ENCODE measurements at places on chromosomes 3 and 15.
A peak's percentile ranks its signal among the peaks of the same experiment; 100 is the strongest.

GRCh38 chr3:72060447-72061034, 275.6 kb upstream of the PROK2 start:
- DNase-seq, result no peak

DNA sequence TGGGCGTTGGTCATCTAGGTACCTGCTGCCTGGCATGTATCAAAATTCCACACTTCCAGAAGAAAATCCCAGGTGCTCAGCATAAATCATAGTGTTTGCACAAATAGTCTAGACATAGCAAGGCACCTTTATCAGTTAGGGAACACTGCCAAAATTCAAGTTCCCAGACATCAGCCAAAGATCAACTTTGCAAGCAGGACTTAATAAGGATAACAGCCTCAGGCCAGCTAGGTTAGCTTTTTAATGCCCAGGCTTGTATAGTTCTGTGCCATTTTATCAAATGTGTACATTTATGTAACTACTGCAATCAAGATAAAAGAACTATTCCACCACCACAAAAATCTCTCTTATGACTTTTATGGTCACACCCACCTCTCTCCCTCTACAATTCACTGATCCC, 30.7 kb downstream of the DZIP3 start:
- no peak for DNase-seq

GRCh38 chr3:194340757-194341400, 10.2 kb downstream of the CPN2 start:
- DNase-seq, result no peak

DNA sequence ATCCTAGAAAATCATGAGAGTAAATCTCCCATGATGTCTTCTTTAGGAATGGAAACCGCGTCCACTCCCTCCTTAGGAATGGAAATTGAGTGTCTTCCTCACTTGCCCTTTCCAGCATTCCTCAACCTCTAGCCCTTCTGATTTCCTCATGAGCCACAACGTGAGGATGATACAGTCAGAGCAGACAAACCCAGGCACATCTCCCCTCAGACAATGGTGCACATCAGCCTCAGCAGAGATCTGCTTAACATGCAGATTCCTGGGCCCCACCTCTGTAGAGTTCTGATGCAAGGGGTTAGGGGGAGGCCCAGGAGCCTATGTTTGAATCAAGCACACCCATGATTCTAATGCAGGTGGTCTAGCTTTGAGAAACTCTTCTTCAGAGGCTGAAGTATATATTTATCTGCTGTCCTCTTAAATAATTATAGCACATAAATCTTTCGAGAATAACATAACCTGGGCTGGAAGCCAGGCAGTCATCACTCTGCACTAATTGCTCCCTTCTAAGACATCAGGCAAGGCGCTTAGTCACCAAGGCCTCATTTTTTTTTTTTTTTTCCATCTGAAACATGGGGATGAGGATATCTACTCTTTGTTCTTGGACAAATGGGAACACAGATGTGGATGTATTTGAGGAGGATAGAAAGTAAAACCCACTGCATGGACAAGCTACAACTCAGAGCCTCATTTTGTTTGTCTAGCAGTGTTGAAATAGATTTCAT, 81.7 kb downstream of the PRICKLE2 start:
- DNase-seq, result no peak

- no peak for DNase-seq
Observed at GRCh38 chr15:60620708-60621107, 141.8 kb upstream of the ICE2 start.

DNA sequence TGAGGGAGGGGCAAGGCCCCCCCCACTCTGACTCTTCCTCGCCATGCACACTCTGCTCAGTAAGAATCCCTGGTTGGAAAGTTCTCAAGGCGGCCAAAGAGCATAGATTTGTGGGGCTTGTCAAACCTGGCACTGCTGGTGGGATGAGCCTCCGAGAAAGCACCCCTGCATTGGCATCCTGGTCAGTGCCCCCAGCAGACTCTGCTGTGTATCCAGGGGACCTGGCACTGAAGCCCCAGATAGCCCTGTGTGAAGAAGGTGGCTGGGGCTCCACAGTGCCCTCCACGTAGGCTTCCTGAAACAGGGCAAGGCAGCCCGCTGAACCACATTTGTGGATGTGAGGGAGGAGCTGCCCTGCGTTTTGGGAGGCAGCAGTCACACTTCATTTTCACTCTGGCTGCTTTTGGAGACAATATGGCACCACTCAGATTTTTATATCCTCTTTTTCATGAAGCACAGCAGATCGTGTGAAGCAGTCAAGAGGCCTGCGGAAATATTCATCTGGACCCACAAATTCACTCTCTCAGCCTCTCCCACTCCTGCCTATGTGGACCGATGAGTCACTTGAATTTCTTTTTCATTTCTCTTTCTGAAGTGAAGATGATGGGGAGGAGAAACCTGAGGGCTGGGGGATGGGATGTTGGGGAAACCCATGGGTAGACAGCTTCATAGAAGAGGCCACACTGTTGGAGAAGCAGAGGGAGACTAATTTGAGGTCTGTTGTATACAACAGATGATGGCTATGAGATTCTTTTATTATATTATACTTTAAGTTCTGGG, 88.7 kb upstream of the BCL6 start:
- no peak for DNase-seq

DNA sequence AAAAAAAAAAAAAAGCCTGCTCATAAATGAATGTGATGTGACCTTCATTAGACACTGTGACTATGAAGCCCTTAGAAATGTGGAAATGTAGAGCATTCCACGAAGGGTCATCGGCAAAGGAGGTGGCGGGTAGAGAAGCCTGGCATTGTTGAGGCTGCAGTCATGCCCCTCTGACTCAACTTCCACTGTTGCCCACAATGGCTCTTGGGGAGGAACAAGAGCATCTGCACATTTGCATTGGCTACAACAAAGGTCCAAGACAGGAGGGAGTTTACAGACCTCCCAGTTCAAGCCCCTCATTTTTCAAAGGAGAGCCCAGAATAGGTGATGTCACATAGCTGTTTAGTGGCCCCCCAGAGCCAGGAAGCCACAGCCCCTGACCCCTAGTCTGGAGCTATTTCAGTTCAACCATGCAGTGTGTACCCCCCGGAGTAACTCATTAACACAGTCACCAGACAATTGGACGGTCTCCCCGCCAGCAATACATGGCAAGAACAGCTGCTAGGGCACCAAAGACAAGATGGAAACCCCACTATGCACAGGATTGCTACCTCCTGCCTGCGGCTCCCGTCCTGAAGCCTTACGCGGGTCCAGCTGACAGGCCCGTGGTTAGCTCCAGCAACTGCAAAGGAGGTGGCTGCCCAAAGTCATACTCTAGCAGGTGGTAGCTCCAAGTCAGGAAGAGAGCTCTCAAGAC, 56.2 kb downstream of the SH3BP5 start:
- no peak for DNase-seq

- DNase-seq, result no peak
Observed at GRCh38 chr3:183494341-183494740, 61.2 kb downstream of the KLHL6 start.

DNA sequence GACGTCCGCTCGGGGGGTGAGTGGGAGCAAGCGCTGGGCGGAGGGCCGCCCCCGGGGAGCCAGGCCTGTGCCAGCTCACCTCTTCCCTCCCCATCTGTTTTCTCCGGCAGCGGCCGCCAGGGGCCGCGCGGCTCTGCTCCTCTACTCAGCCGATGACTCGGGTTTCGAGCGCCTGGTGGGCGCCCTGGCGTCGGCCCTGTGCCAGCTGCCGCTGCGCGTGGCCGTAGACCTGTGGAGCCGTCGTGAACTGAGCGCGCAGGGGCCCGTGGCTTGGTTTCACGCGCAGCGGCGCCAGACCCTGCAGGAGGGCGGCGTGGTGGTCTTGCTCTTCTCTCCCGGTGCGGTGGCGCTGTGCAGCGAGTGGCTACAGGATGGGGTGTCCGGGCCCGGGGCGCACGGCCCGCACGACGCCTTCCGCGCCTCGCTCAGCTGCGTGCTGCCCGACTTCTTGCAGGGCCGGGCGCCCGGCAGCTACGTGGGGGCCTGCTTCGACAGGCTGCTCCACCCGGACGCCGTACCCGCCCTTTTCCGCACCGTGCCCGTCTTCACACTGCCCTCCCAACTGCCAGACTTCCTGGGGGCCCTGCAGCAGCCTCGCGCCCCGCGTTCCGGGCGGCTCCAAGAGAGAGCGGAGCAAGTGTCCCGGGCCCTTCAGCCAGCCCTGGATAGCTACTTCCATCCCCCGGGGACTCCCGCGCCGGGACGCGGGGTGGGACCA, 632 bp upstream of the CRELD1 start:
- peak; percentile 83 for DNase-seq

DNA sequence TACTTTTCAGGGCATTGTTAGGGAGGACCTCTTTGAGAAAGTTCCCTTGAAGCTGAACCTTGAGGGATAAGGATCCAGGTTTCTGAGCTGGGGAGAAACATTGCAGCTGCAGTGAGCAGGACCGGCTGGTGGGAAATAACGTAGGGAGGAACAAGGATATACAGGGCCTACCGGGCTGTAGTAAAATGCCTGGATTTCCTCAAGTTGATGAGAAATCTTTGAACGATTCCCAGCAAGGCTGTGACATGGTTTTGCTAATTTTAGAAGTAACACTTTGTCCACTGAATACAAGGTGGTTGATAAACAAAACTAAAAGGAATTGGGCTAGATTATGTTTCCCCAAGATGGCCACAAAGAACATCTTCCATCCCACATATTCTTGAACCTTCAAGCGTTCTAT, 137.0 kb upstream of the AGBL1 start:
- no peak for DNase-seq

- no peak for DNase-seq
Observed at GRCh38 chr3:48155122-48155521, 33.1 kb downstream of the CDC25A start.

GRCh38 chr3:136882571-136882970, 20.6 kb downstream of the NCK1 start:
- DNase-seq, result no peak

GRCh38 chr15:54519577-54519976, 541.3 kb downstream of the UNC13C start:
- DNase-seq, result no peak

DNA sequence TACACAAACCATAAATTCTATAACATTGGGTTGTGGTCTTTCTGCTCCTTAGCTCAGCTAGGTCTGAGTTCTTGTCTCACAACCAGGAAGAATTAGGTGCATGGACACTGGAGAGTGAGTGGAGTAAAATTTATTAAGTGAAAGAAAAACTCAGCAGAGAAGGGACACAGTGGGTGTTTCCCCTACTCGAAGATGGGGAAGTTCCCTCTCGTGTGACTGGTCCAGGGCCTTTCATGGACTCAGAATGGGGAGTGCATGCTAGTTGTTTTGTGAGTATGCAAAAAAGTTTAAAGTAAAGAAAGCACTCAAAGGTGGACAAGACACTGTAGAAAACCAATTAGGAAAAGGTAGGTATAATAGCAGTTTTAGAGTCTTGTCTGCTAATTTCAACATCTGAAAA, 215.5 kb upstream of the RORA start:
- no peak for DNase-seq

GRCh38 chr3:194806991-194807630, 121.4 kb downstream of the FAM43A start:
- DNase-seq, result no peak

DNA sequence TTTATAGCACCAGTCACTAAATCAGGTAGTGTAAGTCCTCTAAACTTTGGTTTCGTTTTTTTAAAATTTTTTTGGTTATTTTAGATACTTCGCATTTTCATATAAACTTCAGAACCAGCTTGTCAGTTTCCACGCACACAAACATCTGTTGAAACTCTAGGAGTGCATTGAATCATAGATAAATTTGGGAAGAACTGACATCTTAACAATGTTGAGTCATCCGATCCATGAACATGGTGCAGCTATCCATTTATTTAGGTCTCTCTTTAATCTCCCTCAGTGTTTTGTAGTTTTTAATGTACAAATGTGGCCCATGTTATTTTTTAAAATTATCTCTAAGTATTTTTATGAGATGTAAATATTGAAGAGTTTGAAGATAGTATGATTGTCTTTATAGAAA, 17.7 kb downstream of the TICRR start:
- DNase-seq, result no peak

DNA sequence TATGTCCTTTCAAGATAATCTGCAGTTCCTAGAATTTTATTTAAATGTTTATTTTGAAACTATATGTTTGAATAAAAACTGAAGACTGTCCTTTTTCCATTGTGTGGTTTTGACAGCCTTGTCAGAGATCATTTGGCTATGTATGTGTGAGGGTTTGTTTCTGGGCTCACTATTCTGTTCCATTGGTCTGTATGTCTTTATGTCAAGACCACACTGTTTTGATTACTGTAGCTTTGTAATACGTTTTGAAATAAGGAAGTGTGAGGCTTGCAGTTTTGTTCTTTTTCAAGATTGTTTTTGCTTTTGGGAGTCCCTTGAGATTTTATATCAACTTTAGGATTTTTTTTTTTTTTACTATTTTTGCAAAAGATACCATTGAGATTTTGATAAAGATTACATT, 42.0 kb downstream of the PIAS1 start:
- no peak for DNase-seq

- no peak for DNase-seq
Observed at GRCh38 chr3:58022490-58022889, 14.3 kb downstream of the FLNB start.

DNA sequence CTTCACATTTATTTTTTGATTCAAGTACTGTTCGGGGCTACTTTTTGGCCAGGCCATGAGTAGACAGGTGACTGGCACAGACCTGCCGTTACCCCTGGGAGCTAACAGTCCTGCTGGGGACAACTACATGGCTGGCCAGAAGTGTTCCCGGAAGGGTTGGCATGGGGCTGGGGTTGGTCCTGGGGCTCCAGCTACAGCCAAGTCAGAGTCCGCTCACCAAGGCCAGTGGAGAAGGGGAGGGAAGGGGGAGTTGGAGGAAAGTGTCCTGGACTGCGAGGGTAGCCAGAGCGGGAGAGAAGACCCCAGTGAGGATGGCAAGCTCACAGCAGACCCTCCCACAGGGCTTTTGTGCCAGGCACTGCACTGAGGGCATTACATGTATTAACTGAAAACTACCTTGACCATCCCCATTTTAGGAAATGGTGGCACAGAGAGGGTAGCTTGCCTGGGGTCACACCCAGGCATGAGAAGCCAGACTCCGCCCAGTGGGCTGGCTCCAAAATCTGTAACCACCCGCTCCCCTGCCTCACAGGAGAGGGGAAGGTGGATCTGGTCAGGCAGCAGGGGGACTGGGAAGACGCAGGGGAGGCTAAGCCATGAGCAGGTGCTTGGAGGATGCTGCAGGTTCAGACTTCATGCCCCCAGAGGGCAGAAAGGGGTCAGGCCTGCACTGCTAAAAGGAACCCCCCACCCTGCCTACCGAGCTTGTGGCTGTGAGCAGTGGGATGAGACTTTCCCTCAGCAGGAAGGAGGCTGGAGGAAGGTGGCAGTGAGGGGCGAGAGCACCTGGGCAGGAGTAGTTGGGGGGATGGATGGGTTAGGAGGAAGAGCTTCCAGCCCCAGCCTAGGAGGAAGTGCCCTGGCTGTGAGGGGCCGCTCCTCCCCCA, 38.3 kb upstream of the ESYT3 start:
- no peak for DNase-seq

- no peak for DNase-seq
Observed at GRCh38 chr3:123993818-123994217, 1.9 kb upstream of the ROPN1 start.

GRCh38 chr3:167102071-167102470, 278.0 kb downstream of the ZBBX start:
- DNase-seq, result no peak

- no peak for DNase-seq
Observed at GRCh38 chr3:183377307-183377959, 51.0 kb downstream of the MCF2L2 start.

- DNase-seq, result no peak
Observed at GRCh38 chr3:9704347-9705322, 1.0 kb downstream of the CPNE9 start.

Measured in CD4-positive, alpha-beta T cell (primary cell).